DMS79 (cell line): ENCODE measurements at places on chromosomes 3 and 15.

DNA sequence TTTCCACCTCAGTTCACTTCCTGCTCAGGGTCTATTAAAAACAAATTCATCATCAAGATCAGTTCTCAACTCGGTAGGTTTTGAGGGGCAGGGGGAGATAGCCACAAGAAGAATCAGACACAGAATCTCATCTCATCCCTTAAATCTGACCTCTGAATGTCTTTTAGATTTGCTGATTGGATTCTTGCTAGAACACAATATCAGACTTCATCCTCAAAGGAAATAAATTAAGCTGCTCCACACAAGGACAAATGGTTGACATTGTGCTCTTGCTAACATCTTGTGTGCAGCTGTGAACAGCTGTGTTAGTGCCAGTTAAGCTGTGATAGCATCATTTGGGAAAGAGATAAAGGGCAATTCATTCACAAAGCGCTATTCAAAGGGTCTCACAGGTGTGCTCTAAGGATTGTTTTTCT, 184.0 kb upstream of the ADAMTS9 start:
- no peak for DNase-seq

DNA sequence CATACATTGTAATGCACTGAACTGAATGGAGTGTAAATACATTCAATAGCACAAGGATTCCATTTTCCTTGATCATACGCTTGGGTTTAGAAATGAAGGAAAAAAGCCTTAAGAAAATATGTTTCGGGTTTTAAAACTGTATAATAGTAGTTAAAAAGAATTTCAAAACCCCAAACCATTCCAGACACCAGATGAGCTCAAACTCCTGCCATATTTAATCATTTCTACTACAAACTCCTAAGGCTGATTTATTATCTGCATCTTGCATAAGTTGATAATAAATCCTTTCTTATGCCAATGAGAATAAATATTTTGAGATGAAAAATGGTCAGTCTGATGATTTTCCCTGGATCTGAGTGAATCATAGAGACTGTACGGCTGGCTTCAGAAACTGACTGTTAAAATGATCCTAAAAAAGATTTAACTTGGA, 51.0 kb downstream of the NR1D2 start:
- no peak for DNase-seq

- DNase-seq = no peak
Measured at GRCh38 chr3:162699291-162699690, 1202.7 kb downstream of the OTOL1 start.

DNA sequence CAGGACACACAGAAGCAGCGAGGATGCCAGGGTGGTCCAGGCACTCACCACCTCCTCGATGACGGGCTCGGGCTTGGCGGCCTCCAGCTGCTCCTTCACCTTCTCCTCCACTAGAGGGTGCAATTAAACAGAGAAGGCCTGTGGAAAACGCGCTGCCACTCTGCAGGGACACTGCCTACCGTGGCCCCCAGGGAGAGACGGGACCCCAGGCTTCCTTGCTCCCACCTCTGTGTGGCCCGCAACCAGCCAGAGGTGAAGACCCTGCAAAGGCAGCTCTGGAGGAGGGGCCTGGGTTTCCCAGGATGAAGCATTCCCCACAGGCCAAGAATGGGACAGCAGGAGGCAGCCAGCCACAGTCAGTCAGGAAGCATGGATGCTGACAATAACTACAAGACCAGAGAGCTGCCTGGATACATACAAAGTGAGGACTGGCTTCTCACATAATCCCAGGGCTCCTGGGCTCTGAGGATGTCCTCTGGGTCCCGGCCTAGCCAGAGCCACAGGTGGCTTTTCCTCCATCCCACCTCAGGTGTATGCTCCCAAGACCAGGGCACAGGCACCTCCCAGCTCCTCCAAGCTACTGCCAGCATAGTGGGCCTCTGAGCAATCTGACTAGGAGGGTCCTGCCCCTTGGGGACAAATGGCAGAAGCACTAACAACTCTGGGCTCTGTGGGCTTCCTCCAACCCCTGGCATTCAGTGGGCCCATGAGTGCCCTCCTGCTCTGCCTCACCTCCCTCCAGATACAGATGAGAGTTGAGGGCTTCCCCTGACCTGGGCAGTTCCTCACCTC, 46.2 kb downstream of the PTH1R start:
- no peak for DNase-seq

- no peak for DNase-seq
Measured at GRCh38 chr15:92082006-92082843, 228.7 kb downstream of the SLCO3A1 start.

GRCh38 chr3:143924522-143925285, 46.9 kb upstream of the DIPK2A start:
- no peak for DNase-seq

DNA sequence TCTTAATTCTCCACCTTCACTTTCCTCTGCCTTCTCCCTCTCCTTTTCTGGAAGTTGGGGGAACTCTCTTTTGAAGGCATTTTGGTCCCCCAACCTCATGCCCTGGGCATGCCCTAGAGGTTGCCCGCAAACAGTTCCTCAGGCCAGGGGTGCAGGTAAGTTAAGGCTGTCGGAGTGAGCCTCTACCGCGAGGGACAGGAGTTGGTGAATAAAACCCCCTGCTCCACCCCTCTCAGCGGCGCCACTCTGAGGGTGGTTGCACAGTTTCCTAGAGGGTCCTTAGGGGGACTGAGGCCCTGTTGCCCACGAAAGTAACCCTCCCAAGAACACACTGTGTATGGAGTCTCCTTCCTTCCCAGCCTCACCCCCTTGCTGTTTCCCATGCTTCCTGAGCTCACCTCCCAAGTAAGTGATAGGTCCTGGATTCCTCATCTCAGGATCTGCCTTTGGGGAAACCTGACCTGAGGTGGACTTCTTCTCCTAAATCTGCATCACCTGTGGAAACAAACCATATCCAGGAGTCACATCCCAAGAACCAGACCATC, 23.1 kb upstream of the THSD4 start:
- no peak for DNase-seq

DNA sequence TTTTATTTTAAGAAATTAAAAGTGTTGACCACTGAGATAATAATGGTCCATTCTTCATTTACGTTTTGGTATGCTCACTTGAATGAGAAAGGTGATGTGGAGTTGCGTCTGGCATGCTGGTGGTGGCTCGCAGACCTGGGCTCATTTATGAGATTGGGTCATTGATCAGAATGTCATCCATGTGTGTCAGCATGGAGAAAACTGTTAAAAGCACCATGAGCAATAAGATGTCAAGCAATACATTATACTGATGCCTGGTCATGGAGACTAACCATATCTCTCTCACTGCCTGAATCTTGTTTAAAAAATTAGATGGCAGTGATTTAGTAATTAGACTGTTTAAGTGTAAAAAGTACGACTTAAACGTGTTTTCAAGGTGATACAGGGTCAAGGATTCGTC, 503.4 kb upstream of the SEMA6D start:
- no peak for DNase-seq

GRCh38 chr3:30749230-30749629, 142.8 kb downstream of the TGFBR2 start:
- DNase-seq = no peak

GRCh38 chr15:64622410-64623260, 152.8 kb downstream of the RBPMS2 start:
- DNase-seq = peak; percentile 13

DNA sequence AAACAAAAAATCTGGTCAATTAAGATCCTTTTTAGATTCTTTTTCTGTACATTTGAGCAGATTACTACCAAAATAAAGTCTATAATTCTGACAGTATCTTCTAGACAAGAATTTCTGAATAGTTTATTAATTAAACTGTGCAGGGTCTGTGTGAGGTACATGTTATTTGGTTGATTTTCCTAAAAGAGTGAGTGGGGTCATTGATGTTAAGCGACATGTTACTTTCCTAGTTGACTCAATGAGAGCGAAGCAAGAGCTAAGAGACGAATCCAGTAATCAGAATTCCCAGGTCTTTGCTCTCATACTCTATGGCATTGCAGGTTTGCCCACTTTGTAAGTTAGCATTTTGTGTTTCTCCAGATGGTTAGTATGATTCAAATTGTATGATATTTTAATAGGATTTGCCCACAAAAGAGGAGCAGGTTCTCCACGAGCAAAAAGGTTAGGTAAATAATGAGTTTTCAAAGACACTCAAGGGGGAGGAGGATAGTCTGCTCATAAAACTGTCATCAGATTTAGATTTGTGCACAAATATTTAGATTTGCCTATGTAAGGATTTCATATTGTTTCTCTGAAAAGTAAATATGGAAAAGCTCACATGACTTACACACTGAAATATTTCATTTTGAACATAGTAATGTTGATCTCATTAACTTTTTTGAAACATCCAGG, 217.2 kb upstream of the CGNL1 start:
- DNase-seq = no peak

GRCh38 chr3:170598091-170598502, 12.2 kb upstream of the SLC7A14 start:
- DNase-seq = no peak

DNA sequence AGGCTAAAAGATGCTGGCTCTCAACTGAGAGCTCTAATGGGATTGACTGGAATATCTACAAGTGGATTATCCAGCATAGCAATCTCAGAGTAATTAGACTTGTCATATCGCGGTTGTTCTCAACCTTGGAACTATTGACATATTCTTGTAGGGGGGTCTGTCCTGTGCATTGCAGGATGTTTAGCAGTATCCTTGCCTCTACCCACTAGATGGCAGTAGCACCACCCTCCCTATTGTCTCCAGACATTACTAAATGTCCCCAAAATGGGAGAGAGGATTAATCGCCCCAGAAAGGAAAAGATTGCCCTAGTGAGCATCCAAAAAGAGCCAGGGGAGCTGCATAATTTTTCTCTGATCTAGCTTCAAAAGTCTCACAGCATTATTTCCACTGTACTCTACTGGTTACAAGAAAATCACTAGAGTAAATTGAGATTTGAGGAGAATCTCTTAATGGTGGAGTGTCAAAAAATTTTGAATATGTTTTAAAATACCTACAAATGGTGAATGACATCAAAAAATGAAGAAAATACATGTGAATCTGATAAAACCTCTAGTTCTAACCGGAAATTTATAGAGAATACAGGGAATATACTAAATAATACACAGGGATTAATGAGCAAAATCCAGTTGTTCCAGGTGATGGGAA, 388.2 kb upstream of the AGTR1 start:
- DNase-seq = no peak

GRCh38 chr3:172315401-172316091, 132.7 kb downstream of the GHSR start:
- DNase-seq = no peak

GRCh38 chr3:149832086-149832485, 19.1 kb downstream of the RNF13 start:
- no peak for DNase-seq

- DNase-seq = no peak
Measured at GRCh38 chr3:187746442-187747281, 1.4 kb upstream of the BCL6 start.

GRCh38 chr15:53196242-53196641, 406.1 kb upstream of the ONECUT1 start:
- no peak for DNase-seq

DNA sequence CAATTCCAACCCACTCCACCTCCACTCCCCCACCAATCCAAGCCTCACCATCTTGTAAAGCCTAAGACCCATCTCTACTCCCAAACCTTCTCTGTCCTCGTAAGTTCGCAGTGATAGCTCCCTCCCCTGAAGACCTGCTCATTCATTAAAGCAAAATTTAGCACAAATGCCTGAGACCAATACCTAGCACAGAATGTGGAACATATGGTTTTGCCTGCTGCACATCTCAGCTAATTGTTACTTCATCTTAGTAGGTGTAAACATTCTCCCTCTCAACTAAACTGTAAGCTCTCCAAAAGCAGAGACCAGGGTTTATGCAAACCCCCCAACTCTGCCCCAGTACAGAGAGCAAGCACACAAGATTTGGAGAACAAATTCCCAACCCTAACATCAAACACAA, 20.5 kb downstream of the DCLK3 start:
- no peak for DNase-seq

DNA sequence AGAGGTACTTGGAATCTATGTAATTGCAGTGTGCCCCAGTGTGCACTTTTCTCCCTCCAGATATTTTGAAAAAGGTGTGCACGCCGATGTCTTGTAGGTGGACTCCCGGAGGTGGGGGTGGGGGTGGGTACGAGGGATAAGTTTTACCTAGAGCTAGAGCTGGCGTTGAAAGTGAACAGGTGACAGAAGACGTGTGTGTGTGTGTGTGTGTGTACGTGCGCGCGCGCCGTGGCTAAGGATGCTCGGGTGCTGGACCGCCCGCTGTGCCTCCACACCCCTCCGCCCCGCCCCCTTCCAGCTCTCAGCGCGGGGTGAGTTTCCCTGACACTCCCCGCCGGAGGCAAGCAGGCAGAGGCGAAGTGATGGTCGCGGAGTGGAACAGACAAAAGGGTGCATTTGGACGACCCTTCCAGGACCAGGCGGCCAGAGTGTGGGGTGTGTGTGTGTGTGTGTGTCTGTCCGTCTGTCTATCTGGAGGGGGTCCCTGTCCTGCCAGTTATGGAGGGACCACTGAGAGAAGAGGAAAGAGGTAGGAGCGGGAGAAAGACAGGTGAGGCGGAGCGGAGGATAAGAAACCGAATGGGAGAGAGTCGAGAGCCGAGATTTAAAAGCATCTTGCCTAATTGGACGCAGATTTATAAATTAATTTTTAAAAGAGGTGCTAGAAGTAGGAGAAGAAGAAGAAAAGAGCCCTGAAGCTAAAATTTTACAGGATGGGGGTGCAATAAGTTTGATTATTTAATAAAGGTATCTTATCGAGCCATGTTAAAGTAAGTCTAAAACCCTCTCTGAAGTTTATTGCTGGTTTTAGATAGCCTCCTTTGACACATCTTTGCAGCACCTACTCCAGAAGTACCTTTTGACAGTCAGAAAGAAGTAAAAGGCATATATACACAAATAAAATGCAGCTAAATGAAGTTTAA, 335.8 kb upstream of the THRB start:
- no peak for DNase-seq

DNA sequence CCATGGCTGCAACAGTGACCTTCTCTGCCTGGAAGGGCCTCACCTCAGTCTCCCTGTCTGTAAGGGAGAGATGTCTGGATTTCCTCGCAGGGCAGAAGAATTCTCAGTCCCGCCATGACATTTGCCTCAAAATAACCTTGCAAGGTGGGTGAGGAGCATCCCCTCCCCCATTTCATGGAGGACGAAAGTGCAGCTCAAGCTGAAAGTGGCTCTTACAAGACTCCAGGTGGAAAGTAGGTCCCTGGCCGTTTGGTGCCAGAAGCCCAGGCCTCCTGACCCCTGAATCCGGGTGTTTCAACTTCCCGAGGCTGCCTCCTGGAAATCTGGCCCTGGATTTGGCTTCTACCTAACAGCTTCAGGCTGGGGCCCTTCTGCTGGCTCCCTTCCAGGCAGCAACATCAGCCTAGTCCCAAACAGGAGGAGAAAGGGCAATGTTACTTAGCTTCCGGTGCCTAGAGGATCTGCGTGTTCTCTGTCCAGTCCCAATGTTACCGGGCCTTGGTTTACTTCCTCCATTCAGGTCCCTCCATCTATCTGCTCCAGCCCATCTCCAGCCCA, 769 bp upstream of the CSPG4 start:
- DNase-seq = peak; percentile 34
